ENCODE measurements at places on chromosomes 3 and 15. TPM values are rescaled to one million over a fixed set of nuclear protein-coding genes. Genes with fewer than 3 reads are reported as not detected.

C3orf20 gene
- 0.37 TPM for total RNA-seq

LRCH3 gene
- 66.1 TPM for total RNA-seq

ADAMTS9 gene
- total RNA-seq, result 0.12 TPM

TNNC1 gene
- 3.9 TPM for total RNA-seq

STRIT1 gene
- total RNA-seq, result not detected

CHRM5 gene
- total RNA-seq, result not detected

POC1A gene
- total RNA-seq, result 1.7 TPM

CGNL1 gene
- not detected for total RNA-seq

HTR3D gene
- total RNA-seq, result not detected

SLC9C1 gene
- not detected for total RNA-seq

GP5 gene
- 1.4 TPM for total RNA-seq

- no peak for DNase-seq
Measured at GRCh38 chr3:3577823-3578222, 221.4 kb upstream of the LRRN1 start.

DNA sequence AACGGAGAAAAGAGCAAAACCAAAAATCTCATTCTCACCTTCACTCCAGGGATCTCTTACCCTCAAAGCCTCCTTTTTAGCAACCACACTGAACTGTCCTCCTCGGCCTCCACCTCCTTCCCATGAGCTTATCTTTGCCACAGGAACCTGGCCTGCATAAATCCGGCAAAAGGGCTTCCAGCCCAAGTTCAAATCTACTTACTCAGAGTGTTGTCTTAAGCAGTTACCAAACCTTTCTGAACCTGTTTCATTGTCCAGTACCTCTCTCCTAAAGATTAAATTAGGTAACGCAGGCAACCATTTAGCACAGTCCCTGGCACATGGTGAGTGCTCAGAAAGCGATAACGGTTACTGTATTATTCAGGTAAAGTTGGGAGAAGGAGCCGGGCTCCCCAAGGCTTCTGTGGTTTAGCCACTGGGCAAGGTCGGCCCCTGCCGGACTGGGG lies 777 bp downstream of the CIB1 start:
- no peak for DNase-seq

- no peak for DNase-seq
Measured at GRCh38 chr3:97713634-97714033, 50.9 kb upstream of the ARL6 start.

DNA sequence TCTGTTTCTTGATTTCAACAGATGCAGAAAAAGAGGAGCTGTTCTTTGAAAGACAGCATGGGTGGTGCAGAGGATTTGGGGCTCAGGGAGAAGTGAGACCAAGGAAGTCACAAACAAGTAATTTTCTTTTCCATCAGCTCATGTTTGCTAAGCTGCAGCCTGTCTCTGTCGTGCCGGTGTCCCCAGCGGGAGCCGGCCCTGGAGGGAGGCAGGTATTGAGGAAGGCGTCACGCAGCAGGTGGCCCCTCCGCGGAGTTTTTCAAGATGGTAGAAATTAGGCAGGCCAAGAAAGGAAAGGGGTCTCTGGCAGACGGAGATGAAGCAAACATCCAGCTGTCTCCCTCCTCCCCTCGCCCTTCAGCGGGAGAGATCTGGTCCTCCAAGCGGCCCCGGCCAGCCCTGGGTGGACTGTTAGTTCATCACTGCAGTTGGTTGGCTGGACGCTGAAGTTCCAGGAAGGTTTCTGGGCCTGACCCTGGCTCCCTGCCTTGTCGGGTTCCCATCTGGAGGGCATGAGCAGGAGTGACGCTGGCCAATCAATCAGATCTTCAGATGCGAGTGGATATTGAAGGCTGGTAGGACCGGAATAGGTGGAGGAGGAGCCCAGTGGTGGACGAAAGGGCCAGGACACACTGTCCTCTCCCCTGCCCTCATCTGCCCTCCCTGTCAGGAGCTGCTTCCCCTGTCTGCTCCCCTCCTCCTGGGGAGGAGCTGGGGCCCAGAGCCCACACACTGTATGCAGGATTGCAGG lies 27.7 kb upstream of the MUC4 start:
- DNase-seq, result no peak

- DNase-seq, result no peak
Measured at GRCh38 chr15:35622641-35623340, 76.8 kb upstream of the DPH6 start.

GRCh38 chr3:49972656-49973055 lies 32.7 kb downstream of the RBM6 start:
- DNase-seq, result no peak

DNA sequence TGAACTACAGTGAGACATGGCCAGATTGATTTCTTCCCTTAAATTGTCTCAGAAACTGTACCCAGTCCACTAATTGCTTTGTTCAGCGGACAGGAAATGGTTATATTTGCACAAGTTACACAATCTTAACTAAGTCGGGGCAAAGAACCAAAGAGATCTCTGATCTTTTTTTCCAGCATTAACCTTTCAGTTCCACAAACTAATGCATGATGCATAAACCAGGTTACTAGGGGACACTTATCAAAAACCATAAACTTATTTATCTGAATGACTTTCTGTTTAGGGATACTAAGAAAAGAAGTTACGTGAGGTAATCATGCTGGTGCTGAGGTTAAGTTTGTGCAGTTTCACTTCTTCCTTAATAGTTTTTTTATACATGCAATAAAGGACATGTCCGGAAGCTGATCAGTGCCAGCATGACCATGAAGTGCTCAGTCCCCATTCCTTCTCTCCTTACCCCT lies 22.4 kb downstream of the FNDC3B start:
- no peak for DNase-seq

DNA sequence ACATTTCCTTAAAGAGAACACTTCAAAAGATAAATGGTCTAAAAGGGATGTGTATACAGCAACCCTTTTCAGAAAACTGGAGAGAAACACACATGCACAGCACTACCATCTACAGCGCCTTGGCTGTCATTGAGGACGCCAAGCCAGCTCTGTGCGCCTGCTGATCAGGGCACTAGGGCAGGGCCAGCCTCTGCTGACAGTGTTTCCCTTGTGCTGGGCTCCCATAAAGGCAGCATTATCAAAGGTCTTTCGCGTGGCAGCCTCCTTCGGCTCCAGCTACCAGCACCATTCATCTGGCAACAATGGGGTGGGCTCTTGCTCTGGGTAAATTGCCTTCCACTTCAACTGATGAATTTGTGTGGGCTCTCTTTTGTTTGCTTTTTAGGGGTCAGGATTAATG lies 53.4 kb downstream of the LDHAL6B start:
- DNase-seq, result no peak

GRCh38 chr15:28017423-28017924 lies 81.6 kb downstream of the OCA2 start:
- no peak for DNase-seq

DNA sequence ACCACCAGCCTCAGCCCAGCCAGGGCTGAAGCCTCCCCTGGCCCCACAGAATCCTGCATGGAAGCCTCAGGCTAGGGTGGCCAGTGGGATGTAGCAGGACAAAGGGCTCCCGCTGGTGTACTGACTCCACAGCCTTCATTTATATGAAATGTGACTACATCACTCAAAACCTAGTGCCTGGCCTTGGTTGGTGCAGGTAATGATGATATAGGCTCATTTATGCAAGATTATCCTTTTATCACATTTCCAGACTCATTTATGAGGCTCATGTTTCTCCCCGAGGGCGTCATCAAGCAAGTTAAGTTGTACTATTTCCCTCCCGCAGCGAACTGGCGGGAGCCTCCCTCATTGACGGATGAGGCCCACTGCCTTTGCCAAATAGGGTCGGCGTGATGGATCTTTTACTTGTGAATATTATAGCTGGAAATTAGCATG lies 179.1 kb upstream of the SMAD3 start:
- DNase-seq, result no peak

DNA sequence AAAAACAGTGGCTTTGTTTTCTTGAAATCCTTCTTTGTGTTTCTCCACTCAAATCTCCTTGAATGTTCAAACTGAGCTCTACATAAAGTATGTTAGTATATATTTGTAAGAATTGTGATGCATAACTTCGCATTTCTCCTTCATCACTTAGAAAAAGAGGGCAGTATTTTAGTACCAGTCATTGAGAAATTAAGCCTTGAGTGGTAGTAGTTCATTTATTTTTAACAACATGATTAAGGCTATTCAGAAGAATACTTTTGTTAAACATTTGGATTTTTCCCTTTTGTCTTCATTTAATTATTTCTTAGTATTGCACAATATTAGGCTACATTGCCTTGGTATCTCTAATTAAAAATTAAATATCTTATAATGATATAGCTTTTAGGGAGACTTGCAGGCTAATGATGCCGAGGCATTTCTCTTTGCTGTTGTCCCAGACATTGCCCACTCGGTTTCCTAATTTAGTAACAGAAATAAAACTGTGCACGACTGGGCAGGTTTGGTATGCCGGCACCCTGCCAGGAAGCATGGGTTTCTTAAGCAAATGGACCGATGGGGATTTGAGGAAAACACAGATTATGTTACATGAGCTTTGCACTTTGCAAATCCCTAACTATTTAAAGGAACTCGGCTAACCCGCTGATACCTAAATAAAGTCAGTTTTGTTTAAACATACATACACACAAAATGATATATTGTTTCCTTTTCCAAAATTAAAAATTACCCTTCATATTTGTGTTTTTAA lies 54.7 kb downstream of the LRRC28 start:
- no peak for DNase-seq

GRCh38 chr3:134336587-134336986 lies 37.7 kb downstream of the AMOTL2 start:
- DNase-seq, result no peak

DNA sequence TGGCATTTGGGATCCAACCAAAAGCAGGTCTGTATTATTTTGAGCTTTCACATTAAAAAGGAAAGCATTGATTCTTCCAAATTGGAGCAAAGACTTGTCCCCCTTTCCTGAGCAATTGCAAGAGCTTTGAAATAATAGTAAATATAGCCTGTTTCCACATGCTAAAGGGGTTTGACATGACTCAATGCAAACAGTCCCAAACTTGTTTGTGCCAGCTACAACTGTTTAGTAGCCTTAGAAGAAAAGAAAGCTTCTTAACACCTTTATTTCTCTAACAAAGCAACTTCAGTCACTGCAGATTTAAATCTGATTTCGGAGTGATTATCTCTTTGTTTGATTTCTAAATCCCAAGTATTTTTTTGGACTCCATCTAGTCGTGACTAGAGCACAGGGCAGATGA lies 180.2 kb downstream of the SEMA6D start:
- DNase-seq, result no peak

GRCh38 chr3:155411500-155412223 lies 118.2 kb upstream of the STRIT1 start:
- no peak for DNase-seq

- no peak for DNase-seq
Measured at GRCh38 chr3:49779358-49780079, 6.8 kb downstream of the IP6K1 start.

DNA sequence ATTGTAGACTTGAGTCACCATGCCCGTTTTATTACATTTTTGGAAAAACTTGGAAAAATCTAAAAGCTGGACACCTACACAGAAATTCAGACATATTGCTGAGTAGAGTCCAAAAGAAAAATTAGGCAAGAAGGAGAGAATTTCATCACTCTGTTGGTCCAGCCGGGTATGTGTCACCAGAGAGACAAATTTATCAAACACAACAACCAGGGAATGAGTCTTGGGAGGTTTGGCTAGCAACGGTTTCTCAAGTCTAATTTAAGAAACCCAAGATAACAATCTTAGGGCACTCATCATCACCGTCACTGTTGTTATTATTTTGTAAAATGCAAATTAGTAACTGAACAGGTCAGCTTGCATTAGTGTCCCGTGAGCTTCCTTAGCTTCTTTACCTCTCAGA lies 197.5 kb upstream of the C2CD4B start:
- no peak for DNase-seq

DNA sequence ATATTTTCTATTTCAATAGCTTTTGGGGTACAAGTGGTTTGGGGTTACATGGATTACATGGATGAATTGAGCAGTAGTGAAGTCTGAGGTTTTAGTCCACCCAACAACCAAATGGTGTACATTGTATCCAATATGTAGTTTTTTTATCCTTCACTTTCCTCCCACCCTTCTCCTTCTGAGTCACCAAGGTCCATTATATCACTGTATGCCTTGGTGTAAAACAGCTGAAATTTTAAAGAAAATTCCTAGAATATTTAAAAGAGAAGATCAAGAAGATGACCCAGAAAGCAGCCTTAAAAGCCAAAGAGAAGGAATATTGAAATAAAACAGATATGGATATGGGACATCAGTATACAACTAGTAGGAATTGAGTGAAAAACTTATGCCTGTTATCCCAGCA lies 204.2 kb upstream of the COL8A1 start:
- DNase-seq, result no peak

GRCh38 chr3:9944271-9944670 lies 7.9 kb downstream of the PRRT3 start:
- DNase-seq, result no peak

GRCh38 chr3:50435371-50436113 lies 67.9 kb downstream of the CACNA2D2 start:
- no peak for DNase-seq

Measured in CD4-positive, CD25-positive, alpha-beta regulatory T cell (primary cell).